ENCODE measurements at places on chromosomes 7 and 10. TPM values are rescaled to one million over a fixed set of nuclear protein-coding genes. Genes with fewer than 3 reads are reported as not detected.

DNA sequence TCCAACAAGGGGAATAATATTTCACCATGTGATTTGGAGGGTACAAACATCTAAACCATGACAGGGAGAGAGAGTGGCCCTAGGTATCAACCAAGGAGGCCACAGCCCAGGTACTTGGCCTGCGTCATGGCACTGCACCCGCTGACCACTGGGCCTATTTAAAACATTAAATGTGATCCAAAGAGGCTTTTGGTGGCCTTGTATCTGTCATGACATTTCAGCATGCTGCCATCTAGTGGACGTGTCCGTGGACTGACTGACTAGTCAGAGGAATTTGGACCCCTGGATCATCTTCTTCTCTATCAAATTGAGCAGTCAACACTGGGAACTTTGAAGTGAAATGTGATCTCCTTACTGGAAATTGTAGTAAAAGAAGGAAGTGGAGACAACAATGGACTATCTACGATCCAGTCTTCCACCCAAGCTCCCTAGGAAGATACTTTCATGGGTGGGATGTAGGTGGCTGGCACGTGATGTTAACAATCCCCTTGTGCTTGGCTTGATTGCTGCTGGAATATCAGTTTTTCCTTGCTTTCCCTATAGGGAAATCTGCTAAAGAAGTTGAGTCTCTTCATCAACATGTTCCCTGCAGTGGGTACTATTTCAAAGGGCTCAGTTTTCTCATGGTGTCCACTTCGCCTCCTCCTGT, 24.6 kb upstream of the ITGA8 start:
- DNase-seq, result peak; percentile 25

MOGAT3 gene
- total RNA-seq, result not detected

DNA sequence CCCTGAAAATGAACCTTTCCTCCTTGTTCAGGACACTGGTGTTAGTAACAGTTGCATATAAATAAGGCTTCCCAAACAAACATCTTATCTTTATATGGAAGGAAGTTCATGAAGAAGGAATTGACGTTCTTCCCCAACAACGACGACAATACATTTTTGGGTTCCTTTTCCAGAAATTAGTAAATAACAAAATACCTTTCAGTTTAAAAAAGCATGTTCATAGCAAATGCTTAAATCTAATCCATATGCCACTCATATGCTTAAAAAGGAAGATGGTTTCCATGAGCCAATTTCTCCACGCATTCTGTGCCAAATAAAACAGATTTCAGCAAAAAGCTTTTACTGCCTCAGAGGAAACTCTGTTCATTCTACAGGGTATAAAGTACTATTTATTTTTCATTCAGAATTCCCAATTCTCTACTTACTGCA, 182.6 kb downstream of the COBL start:
- no peak for DNase-seq

FRMD4A gene
- 4.7 TPM for total RNA-seq

- peak; percentile 5 for DNase-seq
These were observed 620.4 kb downstream of the GALNT17 start for GRCh38 chr7:71752171-71752935.

- no peak for DNase-seq
These were observed 14.0 kb downstream of the DNAJB12 start for GRCh38 chr10:72340510-72341261.

- DNase-seq, result peak; percentile 87
These were observed 14.3 kb downstream of the CALML3 start for GRCh38 chr10:5538892-5539651.

DNA sequence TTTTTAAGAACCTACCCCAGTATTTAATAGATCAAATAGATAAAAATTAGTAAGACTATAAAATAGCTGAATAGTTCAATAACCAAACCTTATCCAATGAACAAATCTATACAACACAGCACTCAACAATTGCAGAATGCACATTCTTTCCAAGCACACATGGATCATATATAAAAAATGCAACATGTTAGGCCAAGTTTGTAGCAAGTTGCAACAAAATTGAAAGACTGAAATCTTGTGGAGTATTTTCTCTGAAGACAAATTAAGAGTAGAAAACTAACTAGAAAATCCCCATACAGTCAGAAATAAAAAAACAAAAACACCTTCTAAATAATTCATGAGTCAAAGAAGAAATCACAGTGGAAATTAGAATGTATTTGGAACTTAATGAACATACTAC, 317.3 kb downstream of the PHTF2 start:
- DNase-seq, result peak; percentile 1

CALCR gene
- total RNA-seq, result not detected

DNA sequence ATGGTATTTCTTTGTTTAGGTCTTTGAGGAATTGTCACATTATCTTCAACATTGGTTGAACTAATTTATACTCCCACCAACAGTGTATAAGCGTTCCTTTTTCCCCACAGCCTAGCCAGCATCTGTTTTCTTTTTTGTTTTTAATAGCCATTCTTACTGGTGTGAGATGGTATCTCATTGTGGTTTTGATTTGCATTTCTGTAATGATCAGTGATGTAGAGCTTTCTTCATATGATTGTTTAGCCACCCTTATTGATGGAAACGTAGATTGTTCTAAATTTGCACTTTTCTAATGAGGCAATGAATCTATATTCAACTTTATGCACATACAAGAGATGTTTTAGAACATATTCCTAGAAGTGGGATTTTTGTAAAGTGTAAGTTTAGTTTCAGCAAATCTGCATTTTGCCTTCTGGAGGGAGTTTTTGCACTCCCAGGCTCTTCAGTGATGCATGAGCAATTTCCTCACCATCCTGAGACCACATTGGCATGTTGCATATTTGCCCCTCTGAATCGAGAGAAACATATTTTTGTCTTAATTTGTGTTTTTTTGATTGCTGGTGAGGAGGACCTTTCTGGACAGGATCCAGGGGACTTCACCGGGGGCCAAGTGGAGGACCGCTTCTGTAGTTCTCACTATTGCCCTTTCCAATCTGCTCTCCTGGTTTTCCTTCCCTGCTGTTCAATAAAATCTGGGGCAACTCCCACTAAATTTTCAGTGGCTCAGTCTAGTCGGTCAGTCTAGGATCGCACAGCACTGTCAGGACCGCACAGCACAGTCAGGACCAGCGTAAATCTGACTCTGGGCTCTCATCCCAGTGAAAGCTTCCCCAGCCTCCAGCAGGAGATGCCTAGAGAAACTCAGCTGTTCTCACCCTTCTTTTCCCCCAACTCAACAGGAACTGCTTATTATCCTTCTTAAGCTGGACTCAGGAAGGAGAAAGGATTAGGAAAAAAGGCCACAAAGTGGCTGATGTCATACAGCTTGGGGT, 157.0 kb downstream of the PTPN20 start:
- no peak for DNase-seq

GRCh38 chr7:121351682-121352081, 22.9 kb downstream of the WNT16 start:
- DNase-seq, result no peak

All from mammary epithelial cell (primary cell).